ENCODE measurements at places on chromosomes 6 and 20.

DNA sequence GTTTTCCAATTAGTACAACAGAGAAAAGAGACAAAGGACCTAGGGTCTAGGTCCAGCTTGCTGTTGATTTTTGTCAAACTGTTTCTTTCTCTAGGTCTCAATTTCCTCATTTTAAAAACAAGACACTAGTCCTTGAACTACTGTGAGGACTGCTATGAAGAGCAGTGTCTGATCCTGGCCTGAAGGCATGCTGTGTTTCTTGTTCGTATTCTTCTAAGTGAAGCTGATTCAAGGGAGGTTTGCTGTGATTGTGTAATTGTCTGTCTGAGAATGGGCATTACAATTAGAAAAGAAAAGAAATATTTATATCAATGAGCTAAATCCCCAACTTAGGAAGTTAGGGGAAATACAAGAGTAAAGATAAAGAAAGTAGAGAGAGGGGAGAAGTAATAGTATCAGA, 228.2 kb upstream of the SUPT3H start:
- no peak for DNase-seq

DNA sequence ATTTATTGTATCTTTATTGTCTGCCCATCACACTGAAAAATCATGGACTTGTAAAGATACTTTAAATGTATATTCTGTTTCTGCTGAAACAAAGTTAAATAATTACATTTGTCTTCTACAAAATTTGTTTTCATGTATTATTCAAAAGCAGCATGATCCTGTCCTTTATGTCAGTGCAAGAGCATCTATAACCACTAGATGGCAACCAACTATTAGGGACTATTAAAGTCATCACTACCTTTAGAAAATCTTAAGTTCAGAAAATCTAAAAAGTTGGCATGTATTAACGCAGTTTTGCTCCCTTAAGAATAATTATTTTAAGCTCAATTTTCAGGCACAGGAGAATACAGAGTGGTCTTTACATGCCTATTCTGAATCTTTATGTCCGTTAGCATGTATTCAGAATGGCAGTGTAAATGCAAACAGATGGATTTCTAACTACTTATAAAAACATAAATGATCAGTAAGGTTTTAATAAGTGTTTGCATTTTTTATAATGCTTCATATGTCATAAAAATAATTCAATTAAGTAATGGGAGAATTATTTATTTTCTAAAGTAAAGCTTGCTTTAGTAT, 17.8 kb downstream of the TMEM30A start:
- DNase-seq, result peak; percentile 37

DNA sequence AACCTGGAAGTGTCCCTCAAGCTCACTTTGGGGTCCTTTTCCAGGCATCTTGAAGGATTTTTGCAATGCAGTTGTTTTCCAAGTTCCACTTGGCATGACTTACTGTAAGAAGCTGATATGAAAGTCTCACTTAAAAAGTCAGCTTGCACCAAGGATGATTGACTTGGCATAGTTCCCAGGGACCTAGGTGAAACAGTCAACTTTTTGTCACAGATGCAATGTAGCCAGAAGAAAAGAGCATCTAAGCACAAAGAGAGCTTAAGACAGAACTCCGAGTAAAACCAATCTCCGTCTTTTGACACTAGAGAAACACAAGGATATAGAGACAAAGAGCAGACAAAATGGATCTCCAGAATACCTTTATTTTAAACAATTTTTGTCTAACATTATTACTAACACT, 2.6 kb upstream of the ZSCAN12 start:
- no peak for DNase-seq

- no peak for DNase-seq
Observed at GRCh38 chr20:39630215-39630908, 668.2 kb downstream of the DHX35 start.

DNA sequence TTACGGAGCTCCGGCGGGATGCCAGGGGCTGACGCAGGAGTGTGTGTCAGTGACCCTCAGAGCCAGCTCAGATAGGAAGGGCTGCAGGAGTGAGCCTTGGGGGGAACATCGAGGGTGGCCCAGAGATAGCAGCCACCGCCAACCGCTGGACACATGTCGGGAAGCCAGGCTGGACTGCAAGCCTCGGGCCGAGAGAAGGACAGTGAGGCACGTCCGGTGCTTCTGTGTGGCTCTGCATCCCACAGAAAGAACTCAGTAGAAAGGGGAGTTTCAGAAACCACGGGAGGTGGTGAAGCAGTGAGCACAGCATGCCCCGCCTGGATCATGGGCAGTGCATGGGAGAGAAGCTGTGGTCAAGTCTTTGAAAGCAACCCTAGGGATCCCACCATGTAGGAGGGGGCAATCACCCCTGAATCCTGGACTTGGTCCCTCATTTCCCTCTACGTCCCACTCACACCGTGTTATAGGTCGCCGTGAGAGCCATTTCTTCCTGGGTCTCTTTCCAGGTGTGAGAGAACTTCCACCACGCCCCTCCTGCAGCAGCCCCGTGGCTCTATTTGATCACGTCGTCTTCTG, 383.7 kb upstream of the CDH4 start:
- no peak for DNase-seq

GRCh38 chr20:38673725-38674091, 50.6 kb upstream of the SLC32A1 start:
- DNase-seq, result no peak

- no peak for DNase-seq
Observed at GRCh38 chr6:52106994-52107393, 19.6 kb upstream of the PKHD1 start.

DNA sequence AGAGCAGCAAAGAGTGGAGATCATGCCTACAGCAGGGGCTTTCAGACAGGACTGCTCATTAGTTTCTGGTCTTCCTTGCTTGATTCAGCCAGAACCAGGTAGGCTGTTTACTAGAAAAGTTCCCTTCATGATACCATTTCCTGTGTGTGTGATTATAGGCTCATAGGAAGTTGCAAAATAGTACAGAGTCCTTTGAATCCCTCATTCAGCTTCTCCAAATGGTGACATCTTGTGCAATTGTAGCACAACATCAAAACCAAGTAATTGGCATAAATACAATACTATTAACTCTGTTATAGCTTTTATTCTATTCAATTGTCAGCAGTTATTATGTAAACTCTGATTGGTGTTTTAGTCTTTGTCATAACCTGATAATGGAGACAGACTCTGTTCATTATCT, 347.3 kb upstream of the CDH4 start:
- no peak for DNase-seq

- no peak for DNase-seq
Observed at GRCh38 chr20:48658505-48658904, 169.3 kb downstream of the PREX1 start.

- DNase-seq, result no peak
Observed at GRCh38 chr20:53946106-53946505, 124.3 kb downstream of the BCAS1 start.

GRCh38 chr6:106116125-106116832, 30.1 kb downstream of the PRDM1 start:
- DNase-seq, result no peak

- DNase-seq, result no peak
Observed at GRCh38 chr6:163457637-163458561, 43.4 kb downstream of the QKI start.

DNA sequence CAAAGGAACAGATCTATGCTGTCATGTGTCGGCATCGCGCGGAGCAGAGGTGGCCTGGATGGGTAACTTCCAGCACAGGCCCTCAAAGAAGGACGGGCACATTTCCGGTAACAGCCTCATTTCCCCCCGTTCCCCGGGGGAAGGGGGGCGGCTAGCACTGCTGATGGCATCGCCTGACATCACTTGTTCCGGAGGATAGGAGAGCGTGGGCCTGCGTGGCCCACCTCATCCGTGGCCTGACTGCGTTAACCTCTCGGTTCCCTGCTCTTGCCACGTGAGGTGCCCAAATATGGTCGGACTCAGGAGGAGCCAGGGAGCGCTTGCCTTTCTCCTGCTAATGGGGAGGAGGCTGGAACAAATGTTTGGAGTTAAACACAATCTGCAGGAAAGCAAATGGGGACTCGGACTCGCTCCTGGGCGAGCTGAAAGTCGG, at the start of gene AKAP12:
TSS of gene AKAP12 (plus strand) at position 365 of the 433 bp plus-strand sequence. CDS start 596 bp downstream, outside the sequence.
- peak; percentile 53 for DNase-seq

DNA sequence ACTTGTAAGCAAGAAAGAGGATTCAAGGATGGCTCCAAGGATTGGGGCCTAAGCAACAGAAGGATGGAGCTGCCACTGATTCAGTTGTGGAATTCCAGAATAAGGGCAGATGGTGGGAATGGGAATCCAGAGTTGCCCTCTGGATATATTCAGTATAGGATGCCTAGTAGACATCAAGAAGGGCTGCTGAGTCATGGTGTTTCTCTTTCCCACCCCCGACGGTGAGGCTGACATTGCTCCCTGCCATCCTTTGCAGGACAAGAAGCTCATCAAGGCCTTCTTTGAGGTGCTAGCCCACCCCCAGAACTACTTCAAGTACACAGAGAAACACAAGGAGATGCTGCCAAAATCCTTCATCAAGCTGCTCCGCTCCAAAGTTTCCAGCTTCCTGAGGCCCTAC, 11.2 kb upstream of the ZNF76 start:
- DNase-seq, result no peak

- no peak for DNase-seq
Observed at GRCh38 chr6:137775720-137776119, 91.3 kb upstream of the TNFAIP3 start.

DNA sequence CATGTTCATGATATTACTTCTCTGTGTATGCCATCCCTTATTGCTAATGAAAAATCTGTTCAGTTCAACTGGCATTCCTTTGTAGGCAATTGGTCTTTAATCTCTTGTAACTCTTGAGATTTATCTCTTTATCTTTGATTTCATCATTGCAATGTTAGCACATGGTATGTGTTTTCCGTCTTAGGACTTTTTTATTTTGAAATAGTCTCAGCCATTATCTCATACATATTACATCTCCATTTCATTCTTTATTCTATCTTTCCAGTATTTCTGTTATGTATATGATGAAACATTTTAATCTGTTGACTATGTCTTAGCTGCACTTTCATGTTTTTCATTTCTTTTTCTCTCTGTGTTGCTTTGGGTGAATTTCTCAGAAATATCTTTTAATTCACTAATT, 58.1 kb downstream of the VSTM2L start:
- DNase-seq, result no peak

- no peak for DNase-seq
Observed at GRCh38 chr20:33318096-33318429, 35.0 kb downstream of the BPIFB1 start.

DNA sequence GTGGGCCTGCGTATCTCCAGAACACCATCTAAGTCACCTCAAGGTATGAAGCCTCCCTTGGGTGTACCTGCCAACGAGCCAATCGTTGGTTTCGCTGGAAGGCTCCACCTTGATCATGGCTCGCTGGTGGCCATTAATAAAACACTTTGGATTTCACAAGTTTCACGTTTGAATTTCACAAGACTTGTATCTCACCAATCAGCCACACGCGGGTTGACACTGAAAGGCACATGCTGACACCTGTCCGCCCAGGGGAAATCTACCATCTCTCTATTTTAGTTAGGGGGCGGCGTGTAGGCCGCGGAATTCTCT, 586 bp upstream of the HMGA1 start:
- no peak for DNase-seq

GRCh38 chr6:79626811-79627210, 4.3 kb upstream of the SH3BGRL2 start:
- DNase-seq, result no peak

GRCh38 chr6:2630891-2631571, 119.7 kb downstream of the MYLK4 start:
- no peak for DNase-seq

GRCh38 chr6:29593199-29593855, 8.4 kb downstream of the OR2H2 start:
- DNase-seq, result no peak

DNA sequence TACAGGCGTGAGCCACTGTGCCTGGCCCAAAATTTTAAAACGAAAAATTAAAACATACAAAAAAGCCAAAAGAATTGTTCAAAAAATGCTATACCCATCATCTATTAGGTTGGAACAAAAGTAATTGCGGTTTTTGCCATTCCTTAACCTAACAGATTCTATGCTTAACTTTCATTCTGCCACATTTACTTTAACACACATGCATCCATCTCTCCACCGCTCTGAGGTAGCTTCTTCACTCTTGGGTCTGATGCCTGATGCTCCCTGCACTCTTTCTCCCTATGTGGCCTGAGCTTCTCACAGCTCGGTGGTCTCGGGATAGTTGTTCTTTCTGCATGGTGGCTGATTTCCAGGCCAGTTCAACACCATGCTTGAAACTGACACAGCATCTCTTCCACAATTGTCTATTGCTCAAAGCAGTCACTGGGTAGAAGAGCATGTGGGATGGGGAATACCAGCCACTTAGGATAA, 4.7 kb upstream of the MANBAL start:
- DNase-seq, result no peak

DNA sequence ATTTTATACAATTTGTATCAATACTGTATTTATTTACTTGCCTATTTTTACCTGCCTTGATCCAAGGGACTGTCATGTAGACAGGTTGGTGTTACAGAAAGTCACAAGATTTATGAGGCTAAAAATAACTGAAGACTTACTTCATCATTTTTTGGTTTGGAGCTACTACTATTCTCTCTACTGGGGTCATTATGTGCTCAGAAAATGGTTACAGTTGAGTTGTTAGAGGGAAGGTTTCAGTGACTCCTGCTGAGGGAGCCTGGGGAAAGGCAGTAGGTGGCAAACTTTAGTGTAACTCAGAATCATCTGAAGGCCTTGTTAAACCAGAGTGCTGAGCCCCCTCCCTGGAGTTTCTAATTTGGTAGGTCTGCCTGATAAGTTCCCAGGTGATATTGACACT, 118.8 kb downstream of the TINAG start:
- DNase-seq, result no peak
